ENCODE measurements at places on chromosomes 6 and 20.

- DNase-seq, result no peak
These were observed 972.9 kb upstream of the FLRT3 start for GRCh38 chr20:15310361-15310760.

DNA sequence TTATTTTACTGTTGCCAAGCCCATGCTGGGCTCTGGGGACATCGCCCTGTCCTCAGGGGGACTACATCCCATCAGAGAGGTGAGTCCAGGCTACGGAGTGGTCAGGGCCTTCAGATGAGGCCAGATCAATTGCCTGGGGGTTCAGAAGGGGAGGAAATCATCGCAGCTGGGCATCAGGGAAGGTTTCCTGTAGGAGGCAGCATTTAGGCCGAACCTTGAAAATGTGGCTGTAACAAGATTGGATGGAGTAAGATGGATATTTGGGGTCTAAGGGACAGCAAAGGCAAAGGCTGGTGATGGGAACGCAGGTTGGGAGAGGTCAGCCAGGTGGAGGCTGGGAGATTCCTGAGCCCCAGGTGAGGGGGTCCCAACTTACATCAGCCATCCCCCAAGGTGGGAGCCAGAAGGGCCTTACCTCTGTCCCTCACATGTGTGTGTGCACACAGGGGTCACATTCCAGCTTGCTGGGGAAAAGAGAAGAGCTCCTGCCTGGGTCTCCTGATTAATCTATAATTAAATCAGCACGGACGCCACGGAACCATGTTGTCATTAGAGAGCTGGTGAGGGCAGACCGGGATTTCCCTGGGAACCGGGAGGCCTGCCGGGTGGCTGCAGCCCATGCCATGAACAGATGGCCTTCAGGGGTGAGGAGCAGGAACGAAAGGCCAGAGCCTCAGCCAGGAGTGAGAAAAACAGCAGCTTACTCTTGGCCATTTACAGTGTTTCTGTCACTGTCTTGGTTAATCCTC, 30.5 kb upstream of the DLGAP4 start:
- DNase-seq, result no peak

GRCh38 chr6:134240665-134241431, 77.1 kb downstream of the SGK1 start:
- DNase-seq, result peak; percentile 68

GRCh38 chr6:2714111-2714895, 36.4 kb downstream of the MYLK4 start:
- DNase-seq, result no peak

- no peak for DNase-seq
These were observed 119.7 kb downstream of the ADGRB3 start for GRCh38 chr6:68754681-68755213.

- no peak for DNase-seq
These were observed 22.5 kb downstream of the SPATA2 start for GRCh38 chr20:49892817-49893216.

GRCh38 chr20:22686097-22686496, 101.7 kb upstream of the FOXA2 start:
- no peak for DNase-seq

DNA sequence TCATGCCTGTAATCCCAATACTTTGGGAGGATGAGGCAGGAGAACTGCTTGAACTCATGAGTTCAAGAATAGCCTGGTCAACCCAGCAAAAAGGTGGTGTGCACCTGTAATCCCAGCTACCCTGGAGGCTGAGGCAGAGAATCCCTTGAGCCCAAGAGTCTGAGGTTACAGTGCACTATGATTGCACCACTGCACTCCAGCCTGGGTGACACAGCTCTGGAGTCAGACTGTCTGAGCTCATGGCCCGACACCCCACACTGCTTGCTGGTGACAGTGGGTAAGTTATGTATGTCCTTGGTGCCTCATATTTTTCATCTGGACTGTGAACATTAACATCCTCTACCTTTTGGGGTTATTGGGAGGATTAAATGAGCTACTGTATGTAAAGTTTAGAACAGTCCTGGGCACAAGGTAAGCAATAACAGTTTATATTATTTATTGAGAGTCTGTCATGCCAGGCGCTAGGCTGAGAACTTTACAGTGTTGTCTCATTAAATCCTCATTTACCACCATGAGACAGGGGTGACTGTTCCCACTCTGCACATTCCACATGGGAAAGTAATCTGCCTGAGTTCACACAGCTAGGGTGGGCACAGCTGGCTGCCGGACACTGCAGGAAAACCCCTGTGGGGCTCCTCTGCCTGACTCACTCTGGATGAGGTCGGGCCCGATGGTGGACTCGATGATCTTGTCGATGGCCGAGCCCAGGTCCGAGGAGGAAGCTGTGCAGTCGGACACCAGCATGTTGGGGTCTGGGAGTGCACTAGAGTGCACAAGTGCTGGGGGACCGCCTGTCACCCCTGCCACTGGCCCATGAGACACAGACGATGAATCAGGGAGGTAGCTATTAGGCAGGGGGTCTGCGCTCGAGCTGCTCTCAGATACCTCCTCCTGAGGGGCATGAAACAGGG, 2.9 kb downstream of the ZNF335 start:
- no peak for DNase-seq

DNA sequence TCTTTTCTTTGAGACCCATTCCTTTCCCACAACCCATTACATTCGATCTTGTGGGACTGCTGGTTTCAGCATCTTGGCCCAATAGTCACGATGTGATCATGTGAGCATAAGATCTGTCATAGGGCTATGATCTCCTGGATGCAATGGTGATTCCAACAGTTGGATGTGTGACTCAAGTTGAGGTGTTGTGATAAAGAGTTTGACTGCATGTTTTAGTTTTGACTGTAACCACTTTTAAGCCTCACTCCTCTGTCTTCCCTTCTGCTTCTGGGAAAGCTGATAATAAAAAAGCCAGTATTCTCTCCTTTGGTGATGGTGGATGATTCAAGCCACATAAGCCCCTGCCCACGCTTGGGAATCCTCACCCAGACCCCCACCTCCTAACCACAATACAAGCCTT, 117.0 kb upstream of the ASCC3 start:
- no peak for DNase-seq

DNA sequence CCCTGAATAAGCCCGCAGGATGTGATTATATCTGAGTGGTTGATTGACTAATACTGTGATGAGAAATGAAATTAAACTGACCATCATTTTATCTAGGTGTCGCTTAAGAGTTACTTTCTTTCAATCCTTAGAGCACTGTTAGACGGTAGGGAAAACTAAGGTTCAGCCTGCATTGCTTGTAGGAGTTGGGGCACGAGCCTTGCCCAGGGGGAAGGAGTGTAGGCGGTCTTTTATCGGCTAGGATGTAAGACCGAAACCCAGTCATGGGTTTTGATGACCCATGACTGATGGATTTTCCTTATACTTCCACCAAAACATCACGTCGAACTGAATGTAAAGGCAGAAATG, 392 bp upstream of the TASP1 start:
- no peak for DNase-seq

DNA sequence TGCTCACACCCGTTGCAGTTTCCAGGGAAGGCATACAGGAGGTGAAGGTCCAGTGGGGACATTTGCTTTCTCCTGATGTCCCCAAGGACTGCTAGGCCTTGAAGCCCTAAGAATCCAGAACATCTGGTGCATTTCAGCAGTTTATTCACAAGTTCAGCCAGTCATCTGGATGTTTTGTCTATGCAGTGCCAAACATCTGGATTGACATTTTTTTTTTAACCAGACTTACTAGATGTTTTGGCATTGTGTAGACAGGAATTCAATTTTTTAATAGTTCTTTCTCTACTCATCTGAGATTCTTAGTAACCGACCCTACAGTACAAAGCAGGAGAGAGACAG, 256.2 kb downstream of the CLIC5 start:
- DNase-seq, result no peak

GRCh38 chr20:7113577-7114466, 346.3 kb downstream of the BMP2 start:
- DNase-seq, result no peak

DNA sequence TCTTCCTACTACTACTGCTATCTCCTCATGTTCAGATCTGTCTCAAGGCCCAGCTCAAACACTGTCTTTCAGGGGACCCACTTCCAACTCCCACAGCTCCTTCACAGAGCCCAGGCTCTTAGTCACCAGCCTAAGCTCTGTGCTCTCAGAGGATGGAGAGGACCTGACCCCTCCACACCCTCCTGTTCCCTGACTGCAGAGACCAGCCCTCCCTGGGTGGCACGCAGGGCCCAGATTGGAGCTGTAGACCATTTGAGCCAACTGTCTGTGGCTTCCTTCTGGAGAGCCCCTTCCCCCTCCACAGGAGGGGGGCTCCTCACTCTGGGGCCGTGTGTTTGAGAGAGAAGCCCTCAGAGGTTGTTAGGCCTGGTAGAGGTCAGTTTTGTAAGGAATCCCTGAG, 9.8 kb downstream of the SNPH start:
- peak; percentile 16 for DNase-seq

GRCh38 chr6:168130697-168131371, 51.8 kb upstream of the FRMD1 start:
- no peak for DNase-seq

- DNase-seq, result no peak
These were observed 82.2 kb downstream of the GPR63 start for GRCh38 chr6:96755096-96755495.

GRCh38 chr20:5090191-5090590, 29.6 kb downstream of the PCNA start:
- DNase-seq, result no peak

DNA sequence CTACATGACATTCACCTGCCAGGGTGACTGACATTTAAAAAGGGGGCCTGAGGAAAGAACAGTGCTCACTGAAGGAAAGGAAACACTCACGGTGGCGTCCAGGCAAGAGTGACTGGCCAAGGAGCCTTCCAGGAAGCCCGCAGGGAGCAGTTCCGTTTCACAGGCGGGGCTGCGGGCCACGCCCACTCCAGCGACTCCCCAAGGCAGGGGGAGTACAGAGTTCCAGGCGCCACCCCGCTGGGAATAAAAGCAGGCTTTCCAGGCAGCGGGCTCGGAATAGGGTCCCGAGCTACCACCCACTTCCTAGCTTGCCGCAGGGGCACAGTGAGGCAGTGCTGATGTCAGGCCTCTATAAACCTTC, 34.2 kb downstream of the PKIG start:
- no peak for DNase-seq

- no peak for DNase-seq
These were observed 431.8 kb upstream of the MAN1A1 start for GRCh38 chr6:119781365-119781764.

GRCh38 chr6:36200998-36201596, 4.6 kb downstream of the BRPF3 start:
- DNase-seq, result no peak

GRCh38 chr20:38812182-38812581, 6.7 kb downstream of the PPP1R16B start:
- peak; percentile 18 for DNase-seq

- no peak for DNase-seq
These were observed 680.6 kb downstream of the RFPL4B start for GRCh38 chr6:113027780-113028179.

DNA sequence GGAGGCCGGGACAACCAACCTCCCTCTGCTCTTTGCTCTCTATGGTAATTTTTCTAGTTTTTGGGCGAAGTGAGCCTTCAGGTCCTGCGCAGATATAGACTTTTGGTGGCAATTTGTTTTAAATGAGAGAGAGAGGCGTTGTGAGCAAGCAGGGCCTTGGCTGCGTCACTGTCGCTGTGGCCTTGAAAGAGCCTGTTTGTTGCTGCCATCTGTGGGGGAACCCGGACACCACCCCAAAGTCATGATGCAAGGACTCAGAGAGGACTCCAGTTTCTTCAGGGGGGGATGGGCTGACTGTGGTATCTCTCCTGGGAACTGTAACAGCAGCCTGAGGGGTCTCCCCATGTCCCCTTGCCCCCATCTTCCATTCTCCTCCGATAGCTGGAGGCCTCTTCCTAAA, 462.7 kb upstream of the SULF2 start:
- DNase-seq, result no peak

- DNase-seq, result no peak
These were observed 426.0 kb downstream of the KIF16B start for GRCh38 chr20:16147216-16147615.

DNA sequence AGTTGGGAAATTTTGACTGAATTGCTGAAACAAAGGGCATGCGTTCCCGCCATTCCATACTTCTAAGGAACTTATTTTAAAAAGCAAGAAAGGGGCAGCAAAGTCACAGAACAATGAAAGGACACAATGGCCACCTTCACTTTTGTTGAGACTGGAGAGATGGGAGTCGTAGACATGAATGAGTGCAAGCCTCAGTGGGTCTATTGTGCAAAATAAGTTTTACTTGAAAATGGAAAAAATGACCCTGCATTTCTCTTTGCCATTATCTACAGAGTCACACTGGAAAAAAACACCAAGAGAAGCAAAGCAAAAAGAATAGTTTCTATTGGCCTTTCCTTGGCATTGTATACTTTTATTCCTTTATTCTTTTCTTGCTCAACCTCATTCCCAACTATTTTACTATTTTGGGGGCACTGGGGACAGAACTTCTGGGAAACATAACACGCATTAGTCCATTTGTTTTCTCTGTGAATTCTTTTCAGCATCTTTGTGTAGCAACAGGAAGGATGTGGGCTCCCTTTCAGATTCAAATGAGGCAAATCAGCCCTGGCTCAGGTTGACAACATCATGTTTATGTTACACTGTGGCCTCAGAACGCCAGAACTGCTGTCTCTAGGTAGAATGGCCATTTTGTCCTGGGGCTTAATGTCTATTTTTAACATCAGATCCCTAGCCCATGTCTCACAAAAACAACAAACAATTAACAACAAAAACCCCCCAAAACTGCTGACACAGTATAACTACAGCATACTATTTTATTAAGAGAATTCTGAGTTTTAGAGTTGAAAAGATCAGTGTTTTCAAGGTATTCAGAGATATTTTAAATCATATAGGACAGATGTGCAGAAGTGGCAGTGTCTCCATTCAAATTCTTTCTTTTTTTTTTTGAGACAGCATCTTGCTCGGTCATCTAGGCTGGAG, 122.2 kb downstream of the FYN start:
- DNase-seq, result no peak

DNA sequence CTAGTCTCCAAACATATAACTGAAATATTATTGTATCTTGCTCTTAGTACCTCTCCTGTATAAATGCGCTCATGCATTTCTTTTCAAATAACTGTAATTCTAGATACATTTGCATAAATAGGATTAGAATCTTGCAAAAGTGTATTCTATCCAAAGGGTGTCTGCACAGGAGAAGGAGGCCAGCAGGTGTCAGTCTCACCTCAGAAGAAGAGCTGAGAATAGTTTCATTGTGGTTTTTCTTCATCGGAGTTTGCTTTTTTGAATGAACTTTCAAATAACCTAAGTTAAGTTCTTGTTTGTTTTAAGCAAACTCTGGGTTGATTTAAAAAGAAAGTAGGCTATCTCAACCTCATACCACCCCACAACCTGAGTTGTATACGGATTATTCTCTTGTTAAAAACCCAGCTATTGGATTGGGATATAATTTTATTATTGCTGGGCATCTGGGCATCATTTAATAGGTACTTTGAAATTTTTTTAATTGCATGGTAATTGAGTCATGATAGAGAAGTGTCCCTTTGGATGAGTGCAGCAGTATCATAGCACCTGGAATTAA, 125.0 kb upstream of the MLIP start:
- DNase-seq, result no peak

- DNase-seq, result no peak
These were observed 401.2 kb upstream of the AGPAT4 start for GRCh38 chr6:161674930-161675682.

- no peak for DNase-seq
These were observed 10.4 kb downstream of the DEFB129 start for GRCh38 chr20:237489-237888.
